ENCODE measurements at places on chromosomes 1 and 21.

GRCh38 chr1:214688891-214689290 lies 85.9 kb downstream of the CENPF start:
- DNase-seq, result no peak

DNA sequence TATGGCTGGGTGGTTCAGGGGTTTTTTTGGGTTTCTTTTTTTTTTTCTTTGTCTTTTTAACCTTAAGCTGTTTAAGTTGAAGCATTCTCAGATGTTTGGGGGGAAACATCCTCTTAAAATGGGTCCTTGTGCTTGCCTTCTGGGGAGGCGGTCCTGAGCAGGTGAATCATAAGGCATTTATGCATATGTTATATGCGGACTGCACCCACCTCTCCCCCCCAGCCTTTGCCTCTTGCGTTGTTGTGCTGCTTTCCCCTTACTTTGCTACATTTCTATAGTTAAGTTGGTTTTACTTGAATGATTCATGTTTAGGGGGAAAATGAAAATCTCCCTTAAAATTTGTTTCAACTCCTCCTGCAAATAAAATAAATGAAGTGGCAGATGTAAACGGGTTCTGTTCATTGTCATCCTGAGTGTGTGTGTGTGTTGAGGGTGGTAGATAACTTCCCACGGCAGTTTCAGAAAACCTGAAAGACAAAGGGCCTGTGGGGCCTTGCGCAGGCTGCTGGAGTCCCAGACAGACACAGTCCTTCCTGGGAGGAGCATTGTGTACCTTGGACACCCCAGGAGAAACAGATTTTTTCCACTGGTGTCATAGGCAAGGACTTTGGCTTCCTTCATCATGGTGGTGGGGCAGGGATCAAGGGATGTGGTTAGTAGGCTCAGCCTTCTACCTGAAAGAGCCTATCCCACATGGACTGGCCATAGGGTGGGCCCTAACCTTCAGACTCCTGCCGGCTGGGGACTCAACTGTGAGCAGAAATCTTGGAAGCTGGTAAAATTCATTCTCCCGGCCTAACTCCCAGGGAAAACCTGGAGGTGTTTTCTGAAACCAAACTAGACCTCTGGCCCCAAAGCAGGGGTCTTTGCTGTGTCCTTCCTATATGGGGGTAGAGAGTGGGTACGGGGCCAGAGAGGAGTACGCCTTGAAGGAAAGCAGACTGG lies 926 bp upstream of the SH3D21 start:
- no peak for DNase-seq

DNA sequence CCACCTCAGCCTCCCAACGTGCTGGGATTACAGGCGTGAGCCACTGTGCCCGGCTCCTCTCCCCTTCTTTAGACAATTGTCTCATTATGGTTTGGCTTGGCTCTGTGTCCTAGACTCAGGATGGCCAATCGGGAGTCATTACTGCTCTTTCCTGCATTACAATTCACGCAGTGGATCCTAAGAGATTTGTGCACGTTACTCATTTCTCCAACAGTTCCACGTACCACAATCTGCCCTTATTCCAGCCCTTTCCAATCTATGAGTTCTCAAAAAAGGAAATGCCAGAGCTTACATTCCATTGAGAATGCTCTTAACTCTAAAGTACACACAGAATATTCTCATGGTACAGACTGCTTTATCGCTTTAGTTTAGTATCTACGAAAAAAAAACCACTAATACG lies 357.0 kb downstream of the GPATCH2 start:
- DNase-seq, result no peak

GRCh38 chr21:14762734-14763694 lies 216.9 kb upstream of the SAMSN1 start:
- DNase-seq, result no peak

DNA sequence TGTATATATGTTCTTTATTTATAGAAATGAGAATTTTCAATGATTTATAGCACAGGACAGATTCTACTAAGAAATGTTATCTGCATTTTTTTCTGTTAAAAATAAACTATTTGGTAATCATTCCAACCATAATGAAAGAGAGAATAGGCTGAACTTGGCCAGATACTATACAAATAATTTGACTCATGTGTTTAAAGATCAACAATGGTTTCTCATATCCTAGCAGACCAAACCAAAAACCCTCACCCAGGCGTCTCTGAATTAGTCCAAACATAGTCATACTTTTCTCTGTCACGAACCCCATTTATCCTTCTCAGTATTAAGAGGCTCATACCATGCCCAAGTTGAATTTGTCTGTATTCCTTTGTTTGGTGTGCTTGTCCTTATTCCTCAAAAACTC lies 40.3 kb downstream of the RPE65 start:
- DNase-seq, result no peak

DNA sequence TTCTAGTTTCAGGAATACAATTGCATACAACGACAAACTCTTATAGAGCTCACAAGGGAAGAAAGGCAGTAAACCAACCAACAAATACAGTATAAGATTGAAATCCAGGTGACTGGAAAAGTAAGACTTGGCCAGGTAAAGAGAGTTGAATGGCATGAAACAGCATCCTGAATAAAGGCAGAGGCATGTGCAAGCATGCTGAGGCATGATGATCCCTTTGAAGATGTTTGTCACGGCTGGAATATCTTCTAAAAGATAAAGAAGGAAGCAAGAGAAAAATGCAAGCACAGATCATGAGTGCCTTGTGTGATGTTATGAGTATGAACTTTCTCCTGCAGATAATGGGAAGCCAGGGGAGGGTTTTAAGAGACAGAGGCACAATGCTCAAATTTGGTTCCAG lies 83.3 kb upstream of the SPATA6 start:
- DNase-seq, result no peak

- no peak for DNase-seq
These were observed 113.6 kb upstream of the IPO9 start for GRCh38 chr1:201715351-201715750.

GRCh38 chr21:28627691-28628090 lies 365.0 kb downstream of the LTN1 start:
- DNase-seq, result no peak

DNA sequence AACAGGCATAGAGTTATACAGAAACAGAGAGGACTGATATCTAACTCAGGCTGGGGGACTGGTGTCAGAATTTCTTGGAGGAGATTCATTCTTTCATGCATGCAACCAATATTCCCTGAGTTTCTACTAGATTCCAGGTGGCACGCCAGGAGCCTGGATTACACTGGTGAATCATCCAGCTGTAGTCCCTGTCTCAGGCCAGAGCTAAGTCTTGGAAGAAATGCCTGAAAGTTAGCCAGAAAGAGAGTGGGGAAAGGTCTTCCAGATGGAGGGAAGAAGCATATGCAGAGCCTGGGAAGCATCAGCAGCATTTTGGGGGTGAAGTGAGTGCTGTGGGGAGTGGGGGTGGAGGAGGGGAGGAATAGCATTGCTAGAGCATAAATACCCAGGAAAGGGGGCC lies 239.1 kb downstream of the OMA1 start:
- DNase-seq, result no peak

DNA sequence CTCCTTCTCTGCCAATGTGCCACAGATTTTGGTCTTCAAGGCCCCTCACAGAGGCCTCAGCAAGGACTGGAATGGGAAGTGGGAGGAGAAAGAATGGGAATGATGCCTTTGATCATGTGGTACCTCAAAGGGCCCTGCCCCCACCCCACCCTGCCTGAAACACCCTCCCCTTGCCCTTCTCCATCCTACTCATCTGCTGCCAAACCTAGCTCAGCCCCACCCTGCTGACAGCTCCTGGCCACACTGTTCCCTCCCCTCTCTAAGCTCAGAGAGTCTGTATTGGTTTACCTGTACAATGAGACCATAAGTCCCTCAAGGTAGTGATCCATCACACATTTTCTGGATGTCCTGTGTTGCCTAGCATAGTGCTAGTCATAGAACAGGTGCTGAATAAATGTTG lies 6.7 kb upstream of the ARHGAP30 start:
- no peak for DNase-seq

GRCh38 chr1:153796786-153797659 lies 21.8 kb downstream of the SLC27A3 start:
- DNase-seq, result peak; percentile 66

DNA sequence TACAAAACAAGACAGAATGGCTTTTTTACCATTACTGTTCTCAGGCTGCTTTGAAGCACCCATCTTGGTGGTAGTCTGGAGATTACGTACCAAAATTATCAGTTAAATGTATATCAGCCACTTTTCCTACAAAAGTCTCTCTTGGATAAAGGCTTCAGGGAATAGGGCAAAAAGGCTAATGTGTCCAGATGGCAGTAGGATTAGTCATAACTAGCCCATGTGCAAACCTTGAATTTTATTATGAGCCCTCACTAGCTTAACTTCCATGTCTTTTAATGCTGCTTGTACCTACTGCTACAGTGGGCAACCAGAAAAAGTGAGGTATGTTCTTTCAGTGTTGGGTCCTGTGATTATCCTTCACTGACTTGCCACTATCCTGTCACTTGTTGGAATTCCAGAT lies 51.0 kb downstream of the PLPPR4 start:
- DNase-seq, result no peak

GRCh38 chr21:31395268-31395667 lies 51.2 kb upstream of the TIAM1 start:
- no peak for DNase-seq

DNA sequence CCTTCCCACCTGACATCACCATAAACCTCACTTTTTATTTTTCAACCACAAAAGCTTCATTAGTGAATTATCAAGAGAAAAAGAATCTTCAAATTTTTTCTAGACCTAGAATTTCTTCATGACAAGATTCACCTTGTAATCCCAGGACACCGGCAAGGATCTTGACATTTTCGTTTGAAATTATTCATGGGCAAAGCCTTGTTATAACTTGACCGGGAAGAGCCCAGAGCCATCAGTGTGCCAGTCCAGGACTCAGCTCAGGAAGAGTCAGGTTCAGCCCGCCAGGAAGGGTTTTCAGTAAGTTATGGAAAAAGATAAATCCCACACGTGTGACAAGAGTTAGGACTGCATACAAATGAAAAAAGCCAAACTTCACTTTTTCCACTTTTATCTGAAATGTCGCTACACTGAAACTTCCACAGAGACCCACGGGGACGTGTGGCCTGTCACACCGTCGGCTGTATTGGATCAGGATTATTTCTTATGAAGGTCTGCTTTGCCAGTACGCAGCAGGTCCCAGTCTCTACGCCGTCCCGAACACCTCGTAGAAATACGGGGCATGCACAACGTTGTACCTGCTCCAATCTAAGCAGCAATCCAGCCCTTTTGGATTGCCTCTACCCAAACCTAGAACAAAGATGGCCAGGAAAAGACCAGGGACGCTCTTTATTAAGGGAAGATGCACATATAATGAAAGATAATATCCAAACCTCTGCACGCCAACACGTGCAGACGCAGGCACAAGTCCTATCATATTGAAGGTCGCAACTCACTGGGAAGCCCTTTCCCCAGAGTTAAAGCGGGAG lies 916 bp downstream of the F3 start:
- no peak for DNase-seq

DNA sequence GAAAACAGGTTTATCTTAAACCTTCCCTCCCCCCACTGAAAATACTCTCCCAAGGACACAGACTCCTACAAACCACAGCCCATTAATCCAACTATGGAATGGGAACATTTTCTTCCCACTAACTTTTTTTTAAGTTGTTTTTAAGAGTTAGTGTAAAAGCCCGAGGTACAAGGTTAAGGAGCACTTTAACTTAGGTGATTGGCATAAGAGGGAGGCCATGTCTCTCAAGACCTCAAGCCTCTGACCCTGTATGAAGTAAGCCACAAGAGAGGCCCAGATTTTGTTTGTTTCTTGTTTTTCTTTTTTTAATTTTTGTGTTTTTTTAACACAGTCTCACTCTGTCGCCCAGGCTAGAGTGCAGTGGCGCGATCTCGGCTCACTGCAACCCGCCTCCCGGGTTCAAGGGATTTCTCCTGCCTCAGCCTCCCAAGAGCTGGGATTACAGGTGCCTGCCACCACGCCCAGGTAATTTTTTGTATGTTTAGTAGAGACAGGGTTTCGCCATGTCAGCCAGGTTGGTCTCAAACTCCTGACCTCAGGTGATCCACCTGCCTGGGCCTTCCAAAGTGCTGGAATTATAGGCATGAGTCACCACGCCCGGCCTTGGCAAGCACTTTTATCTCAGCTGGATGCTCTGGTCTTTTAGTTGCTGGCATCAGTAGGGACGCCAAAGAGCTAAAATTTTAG lies 14.4 kb downstream of the ARMH1 start:
- DNase-seq, result no peak

DNA sequence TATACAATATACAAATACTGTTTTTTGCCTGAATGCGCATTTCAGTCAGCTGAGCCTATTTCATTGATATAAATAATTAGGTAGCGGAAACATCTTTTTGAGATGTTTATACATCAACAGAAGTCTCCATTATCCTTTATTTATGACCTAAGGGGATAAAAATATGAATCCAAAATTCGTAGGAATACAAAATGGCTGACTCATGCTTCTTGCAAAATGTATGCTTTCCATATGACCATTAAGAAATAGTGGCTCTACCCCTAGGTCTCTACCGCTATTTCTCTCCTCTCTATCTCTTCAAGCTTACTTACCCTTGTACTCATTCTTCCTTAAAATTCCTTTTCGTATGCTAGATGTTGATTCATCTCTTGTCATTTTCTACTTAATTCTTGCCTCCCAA lies 338.4 kb upstream of the TMPRSS15 start:
- no peak for DNase-seq

GRCh38 chr1:5273280-5274003 lies 619.0 kb downstream of the AJAP1 start:
- no peak for DNase-seq

DNA sequence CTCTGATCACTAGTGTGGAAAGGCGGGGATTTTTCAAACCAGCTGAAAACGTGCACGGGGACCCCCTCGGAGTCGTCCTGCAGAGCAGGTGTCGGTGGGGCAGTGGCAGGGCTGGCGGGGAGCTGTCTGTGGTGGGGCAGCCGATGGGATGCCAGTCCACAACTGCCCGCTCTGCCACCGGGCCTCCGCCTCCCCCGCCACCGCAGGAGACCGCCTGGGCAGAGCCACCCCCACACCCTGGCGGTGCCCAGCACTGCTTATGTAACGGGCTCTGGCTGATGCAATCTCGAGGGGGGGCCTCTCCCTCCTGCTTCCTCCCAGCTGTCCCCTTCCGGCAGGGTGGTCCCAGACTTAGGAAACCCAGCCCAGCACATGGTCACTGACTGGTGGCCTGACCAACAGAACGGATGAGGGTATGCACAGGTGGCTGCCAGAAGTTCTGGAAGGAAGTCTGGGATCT lies 9.3 kb downstream of the CHD5 start:
- no peak for DNase-seq

DNA sequence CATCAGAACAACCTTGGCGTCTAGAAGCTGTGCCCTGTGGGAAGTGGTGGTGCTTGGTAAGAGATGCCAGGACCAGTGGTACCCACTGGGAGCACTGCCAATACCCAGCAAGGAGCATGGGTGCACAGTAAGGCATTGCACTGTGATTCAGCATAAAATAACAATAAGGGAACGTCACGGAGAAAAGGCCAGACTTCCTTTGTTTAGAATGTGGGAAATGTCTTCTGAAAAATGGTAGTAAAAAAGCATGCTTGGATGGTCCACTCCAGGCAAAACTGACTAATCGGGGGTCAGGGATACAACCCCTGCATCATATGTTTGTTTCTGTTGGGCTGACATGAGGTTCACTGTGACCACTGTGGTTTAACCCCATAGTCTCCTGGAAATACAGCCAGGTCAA lies 14.7 kb downstream of the METTL18 start:
- no peak for DNase-seq

All from NCI-H1092 treated with DMSO at 0.1 percent for 48 hours (cell line).